LoVo (cell line): ENCODE measurements at places on chromosomes 5 and 9.

GRCh38 chr9:35651956-35652828 lies 1.5 kb upstream of the SIT1 start:
- no peak for DNase-seq

DNA sequence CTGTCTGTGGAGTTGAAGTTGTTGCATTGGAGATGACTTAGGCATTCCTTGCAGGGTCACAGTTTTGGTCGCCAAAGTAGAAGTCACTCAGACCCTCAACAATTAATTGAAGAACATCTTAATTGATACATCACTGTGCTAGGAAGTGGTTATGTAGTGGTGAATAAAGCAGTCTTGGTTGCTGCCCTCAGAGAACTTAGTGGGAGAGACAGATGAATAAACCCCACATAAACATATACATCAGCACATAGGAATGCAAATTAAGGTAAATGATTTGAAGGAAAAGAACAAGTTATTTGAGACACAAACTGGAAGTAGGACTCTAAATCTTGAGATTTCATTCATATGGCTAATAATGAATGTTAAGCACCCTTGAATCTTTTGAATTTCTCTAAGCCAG lies 25.7 kb downstream of the FAM174A start:
- DNase-seq = no peak

DNA sequence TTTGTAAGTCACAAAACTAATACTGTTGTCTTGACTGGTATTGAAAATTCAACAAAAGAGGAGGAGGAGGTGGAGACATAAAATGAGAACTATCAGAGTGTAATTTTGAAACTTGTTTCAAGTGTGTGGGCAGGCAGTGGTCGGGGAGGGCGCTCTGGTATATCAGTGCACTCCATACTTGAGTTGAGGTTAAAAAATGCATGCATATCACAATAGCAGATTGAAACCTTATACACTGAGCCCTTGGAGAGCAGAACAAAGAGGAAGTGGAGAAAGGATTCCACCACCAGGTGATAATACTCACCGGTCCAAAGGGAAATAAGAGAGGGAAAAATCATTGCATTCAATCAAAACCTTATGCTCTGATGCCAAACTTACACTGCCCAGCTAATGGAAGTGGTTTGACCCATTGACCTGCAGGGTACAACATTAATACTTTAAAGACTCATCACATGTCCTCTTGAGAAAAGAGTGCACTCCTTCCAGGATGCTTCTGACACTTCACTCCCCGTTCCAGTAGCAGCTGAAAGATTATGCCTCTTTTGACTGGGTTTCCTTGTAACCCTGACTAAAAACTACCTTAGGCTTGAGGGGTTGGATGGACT lies 79.5 kb upstream of the FAM169A start:
- DNase-seq = no peak

DNA sequence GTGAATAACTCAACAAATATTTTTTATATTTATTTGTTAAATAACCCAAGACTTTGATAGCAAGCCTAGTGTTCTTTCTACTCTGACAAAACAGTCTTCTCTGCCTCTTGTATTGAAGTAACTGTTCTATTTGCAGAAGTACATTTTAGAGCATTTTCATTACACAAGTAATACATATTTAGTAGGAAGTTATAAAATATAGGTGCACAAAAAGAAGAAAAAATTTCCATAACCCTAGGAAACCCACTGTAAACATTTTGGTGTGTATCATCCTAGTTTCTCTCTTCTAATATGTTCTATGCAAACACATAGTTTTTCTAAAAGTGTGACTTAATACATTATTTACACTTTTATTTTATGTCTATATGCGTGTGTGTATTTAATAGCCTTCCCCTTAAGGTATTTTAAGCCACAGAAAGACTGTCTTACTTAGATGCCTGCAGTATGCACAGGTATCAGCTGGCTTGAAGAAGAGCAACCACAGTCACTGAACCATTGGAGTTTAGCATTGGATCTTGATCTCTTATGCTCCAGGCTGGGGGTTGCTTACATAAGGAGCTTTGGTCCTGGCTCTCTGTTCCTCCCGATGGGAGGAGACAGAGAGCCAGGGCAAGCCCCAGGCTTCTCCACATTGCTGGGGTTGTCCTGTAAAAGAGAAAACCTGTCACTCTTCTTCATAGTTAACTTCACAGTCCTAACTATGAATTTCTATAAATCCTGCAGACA lies 3.8 kb downstream of the SELENOP start:
- no peak for DNase-seq

DNA sequence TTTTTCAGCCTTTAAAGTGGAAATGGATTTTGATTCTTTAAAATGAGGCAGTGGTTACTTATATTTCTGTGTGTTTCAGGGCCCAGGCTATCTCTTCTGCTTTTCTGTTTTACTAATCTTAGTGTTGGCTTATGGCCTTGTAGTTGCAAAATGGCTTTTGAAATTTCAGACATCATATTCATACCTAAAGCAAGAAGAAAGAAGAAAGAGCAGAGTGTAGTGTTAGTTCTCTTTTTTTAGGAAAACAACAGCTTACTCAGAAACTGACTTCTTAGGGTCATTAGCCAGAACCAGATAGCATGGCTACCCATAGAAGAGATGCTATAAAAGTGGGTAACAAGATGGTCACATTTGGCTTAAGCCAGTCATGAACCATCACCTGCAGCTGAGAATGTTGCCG lies 20.9 kb downstream of the ZBED3 start:
- DNase-seq = no peak

DNA sequence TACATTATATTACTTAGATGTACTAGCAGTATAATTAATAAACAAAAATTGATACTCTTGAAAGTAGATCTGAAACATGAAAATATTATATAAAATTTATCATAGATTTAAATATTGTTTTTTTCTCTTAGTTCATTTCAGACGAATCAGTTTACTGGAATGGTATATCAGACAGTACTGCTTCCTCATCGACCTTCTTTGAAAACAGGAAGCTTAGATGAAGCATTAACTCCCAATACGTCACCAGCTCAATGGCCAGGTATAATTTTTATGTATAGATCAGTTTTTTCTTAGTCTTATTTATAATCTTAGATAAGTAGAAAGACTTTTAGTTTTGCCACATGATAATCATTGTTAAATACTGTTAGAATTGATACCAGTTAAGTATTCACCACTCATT lies 106.3 kb downstream of the DMXL1 start:
- no peak for DNase-seq

DNA sequence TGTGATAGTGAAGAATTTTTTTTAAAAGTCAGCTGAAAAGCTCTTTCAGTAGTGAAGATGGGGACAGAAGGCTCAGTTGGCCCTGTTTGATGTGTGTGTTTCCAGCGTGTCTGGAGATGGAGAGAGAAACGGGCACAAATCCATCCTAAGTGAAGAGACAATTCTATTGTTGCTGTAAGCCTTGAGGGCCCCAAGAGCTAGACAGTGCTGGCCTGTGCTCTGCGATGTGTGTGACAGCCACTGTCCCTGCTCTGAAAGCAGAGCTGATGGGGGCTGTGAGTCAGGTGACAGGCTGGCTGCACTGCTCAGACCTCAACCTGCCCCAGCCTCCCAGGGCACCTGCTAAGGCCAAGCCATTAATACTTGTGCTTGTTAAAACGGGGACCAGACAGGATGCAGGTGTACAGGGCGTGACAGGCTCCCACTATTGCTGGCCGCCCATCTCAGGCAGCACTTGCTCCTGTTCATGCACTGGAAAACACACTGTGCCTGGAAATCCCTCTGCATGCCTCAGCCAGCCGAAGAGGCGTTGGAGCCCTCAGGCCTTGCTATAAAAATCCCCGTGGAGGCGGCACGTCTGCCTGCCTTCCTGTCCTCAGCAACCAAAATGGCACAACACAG lies 44.6 kb upstream of the SEMA4D start:
- no peak for DNase-seq

GRCh38 chr9:115098226-115098965 lies 19.6 kb downstream of the TNC start:
- DNase-seq = no peak

GRCh38 chr5:135050244-135050767 lies 16.3 kb upstream of the PITX1 start:
- no peak for DNase-seq

- DNase-seq = no peak
Observed at GRCh38 chr5:142669477-142669876, 16.4 kb downstream of the FGF1 start.

GRCh38 chr5:29134418-29134817 lies 2059.1 kb upstream of the CDH6 start:
- DNase-seq = no peak

DNA sequence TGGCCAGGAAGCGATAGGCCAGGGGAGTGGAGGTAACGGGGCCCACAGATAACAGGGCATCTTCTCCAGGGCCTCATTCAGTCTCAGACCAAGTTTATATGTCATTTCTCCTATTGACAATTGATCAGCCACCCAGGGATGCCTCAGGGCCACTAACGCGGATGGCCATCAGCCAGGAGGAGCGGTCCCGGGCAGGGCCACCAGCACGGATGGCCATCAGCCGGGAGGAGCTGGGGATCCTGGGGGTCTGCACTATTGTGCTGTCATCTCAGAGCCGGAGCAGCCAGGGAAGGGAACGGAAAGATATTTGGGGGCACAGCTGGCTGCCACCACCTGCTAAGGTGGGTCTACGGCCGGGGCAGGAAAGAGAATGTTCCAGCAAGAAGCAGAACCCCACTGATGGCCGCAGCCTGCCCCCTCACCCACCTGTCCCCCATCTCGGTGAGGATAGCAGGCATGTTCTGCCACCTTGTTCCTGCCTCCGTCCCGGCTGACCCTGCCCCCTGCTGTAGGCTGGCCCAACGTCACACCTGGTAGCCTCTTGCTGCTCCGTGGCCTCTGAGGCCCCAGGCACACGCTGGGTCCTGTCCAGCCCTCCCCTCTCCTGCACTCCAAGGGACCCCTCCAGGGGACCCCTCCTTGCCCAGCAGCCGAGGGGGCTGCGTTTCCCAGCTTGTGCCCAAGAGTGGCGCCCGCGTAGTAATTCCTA lies 21.5 kb upstream of the UBAC1 start:
- no peak for DNase-seq

GRCh38 chr9:115327436-115328122 lies 209.6 kb upstream of the TNC start:
- no peak for DNase-seq

GRCh38 chr5:112303685-112304084 lies 115.4 kb downstream of the EPB41L4A start:
- DNase-seq = no peak

- DNase-seq = no peak
Observed at GRCh38 chr5:14417792-14418765, 163.5 kb upstream of the OTULINL start.

DNA sequence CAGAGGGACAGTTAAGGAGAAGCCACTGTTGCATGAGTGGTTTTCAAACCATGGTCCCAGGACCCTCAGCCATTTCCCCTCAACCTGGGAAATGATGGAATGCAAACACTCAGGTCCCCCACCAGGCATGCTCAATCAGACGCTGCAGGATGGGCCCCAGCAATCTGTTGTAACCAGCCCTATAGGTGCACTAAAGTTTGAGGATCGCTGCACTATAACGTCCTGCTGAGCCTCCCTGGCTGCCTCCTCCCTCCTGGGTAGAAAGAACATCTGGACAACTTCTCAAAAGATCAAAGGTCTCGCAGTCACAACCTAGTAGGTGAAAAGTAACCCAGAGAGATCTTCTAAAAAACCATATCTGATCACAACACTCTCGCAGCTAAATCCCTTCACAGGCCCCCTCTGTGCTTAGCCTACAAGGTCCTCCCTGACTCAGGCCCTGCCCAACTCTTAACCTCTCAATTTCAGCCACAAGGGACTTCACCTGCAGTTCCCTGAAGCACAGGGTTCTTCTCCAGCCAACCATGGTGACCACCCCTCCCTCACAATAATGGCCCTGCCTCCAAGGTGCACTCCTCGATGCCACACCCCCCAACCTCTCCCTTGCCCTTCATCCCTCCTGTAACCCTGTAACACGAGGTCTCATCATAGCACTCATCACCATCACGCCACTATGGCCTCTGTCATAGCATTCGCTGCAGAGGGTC lies 3.5 kb downstream of the SHB start:
- DNase-seq = no peak

DNA sequence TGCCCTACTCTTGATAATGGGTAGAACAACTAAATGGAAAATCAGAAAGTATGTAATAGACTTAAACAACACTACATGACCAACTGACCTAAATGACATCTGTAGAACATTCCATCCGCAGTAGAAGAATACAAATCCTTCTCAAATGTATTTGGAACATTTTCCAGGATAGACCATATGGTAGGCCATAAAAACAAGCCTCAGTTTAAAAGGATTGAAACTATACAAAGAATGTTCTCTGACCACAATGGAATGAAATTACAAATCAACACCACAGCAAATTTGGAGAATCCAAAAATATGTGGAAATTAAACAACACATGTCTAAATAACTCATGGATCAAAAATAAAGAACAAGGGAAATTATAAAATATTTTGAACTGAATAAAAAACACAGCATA lies 189.2 kb downstream of the NDUFS4 start:
- DNase-seq = no peak

- no peak for DNase-seq
Observed at GRCh38 chr5:58760222-58760621, 177.3 kb downstream of the RAB3C start.

DNA sequence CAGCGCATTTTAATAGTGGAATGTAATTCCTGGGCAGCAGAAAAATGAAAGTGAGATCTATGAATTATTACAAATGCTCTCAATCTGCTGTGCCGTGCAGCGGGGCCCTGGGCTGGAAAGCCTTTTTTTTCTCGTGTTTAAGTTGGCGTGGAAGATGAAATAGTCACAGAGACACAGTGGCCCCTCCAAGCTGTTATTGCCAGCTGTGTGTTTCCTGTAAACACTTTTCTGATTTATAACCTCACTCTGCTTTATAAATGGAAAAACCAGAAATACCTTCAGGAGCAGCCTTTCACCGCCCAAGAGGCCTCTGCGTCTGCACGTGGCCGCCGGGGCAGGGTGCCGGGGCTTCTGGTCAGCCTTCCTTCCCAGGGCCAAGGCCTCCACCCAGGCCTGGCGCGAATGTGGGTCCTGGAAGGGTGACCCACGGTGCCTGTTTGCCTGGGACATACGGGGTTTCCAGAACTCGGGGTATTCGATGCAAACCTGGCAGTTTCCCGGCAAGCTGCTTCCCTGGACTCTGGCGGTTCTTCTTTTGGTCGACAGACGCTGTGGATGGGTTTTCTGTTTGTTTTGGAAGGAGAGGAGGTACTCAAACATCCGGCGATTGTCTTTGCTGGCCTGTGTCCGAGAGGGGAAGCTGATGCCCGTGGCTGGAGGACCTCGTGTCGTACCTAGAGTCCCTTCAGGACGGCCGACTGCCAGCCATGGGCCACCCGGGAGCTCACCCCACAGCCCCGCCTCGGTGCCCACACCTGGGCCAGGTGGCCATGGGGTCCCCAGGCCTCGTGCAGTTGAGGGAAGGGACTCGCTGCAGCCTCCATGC lies 256.7 kb downstream of the PARP8 start:
- DNase-seq = no peak
